BJ (cell line): ENCODE measurements at places on chromosomes 4 and X.

GRCh38 chrX:23666282-23666681, 1.0 kb upstream of the PRDX4 start:
- DNase-seq: no peak

DNA sequence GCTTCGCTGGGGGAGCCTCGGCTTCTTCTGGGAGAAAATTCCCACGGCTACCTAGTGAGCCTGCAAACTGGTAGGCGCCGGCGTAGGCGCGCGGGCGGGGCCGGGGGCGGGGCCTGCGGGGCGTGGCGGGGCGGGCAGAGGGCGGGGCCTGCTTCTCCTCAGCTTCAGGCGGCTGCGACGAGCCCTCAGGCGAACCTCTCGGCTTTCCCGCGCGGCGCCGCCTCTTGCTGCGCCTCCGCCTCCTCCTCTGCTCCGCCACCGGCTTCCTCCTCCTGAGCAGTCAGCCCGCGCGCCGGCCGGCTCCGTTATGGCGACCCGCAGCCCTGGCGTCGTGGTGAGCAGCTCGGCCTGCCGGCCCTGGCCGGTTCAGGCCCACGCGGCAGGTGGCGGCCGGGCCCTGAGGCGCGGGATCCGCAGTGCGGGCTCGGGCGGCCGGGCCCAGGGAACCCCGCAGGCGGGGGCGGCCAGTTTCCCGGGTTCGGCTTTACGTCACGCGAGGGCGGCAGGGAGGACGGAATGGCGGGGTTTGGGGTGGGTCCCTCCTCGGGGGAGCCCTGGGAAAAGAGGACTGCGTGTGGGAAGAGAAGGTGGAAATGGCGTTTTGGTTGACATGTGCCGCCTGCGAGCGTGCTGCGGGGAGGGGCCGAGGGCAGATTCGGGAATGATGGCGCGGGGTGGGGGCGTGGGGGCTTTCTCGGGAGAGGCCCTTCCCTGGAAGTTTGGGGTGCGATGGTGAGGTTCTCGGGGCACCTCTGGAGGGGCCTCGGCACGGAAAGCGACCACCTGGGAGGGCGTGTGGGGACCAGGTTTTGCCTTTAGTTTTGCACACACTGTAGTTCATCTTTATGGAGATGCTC, at the start of gene HPRT1:
Gene HPRT1 (plus strand): TSS at position 161 of the 857 bp plus-strand sequence. CDS start 147 bp downstream, at position 308.
- DNase-seq: no peak

DNA sequence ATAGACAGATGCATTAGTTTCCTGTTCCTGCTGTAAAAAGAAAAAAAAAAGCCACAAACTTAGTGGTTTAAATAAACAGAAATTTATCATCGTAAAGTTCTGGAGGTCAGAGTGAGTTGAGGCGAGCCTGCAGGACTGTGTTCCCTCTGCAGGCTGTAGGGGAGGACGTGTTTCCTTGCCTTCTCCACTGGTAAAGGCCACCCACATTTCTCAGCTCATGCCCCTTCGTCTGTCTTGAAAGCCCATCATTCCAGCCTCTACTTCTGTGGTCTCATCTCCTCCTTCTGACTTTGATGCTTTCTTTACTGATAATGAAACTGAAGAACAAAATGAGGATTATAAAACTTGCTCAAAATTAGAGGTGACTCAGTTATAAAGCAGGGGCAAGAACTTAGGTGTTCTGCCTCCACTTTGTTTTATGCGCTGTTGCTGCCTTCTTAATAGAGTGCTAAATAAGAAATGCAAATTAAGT, 143.0 kb downstream of the STIM2 start:
- no peak for DNase-seq

DNA sequence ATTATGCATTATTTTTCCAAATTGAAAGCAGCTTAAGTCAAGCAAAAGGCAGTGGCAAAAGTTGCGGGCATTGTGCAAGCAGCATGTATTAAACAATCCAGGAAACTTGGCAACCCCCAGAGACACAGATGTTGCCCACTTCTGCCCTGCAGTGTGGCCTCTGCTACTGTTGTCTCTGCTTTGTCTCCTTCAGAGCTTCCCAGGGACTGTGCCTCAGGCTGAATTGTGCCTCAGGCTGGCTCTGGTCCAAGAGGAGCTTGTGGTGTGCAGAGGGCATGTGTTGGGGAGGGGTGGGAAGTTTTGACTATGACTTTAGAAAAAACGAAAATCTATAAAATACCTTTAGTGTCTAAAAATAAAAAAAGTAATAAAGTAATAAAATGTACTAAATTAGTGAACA, 201.4 kb downstream of the CCSER1 start:
- DNase-seq: no peak

DNA sequence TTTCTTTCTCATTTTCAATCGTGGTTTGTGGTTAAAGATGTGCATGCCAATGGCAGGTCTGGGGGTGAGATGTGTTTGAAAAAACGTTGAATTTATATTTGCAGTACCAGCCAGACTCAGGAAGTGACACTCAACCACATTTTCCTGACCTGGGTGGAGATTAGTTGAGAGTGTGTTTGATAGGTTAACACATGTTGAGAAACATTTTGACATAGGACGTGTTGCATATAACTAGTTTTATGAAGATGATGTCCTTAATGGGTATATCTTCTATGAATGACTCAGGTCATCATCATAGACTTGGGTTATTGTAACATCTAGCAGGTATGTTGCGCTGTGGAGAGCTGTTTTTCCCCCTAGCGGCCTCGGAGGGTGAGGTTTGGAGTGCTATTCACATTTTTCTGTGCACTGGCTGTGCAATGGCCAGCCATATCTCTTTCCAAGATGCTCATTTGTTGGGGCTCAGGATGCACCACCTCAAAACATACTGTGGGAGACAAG, 21.7 kb upstream of the CD38 start:
- DNase-seq: no peak

DNA sequence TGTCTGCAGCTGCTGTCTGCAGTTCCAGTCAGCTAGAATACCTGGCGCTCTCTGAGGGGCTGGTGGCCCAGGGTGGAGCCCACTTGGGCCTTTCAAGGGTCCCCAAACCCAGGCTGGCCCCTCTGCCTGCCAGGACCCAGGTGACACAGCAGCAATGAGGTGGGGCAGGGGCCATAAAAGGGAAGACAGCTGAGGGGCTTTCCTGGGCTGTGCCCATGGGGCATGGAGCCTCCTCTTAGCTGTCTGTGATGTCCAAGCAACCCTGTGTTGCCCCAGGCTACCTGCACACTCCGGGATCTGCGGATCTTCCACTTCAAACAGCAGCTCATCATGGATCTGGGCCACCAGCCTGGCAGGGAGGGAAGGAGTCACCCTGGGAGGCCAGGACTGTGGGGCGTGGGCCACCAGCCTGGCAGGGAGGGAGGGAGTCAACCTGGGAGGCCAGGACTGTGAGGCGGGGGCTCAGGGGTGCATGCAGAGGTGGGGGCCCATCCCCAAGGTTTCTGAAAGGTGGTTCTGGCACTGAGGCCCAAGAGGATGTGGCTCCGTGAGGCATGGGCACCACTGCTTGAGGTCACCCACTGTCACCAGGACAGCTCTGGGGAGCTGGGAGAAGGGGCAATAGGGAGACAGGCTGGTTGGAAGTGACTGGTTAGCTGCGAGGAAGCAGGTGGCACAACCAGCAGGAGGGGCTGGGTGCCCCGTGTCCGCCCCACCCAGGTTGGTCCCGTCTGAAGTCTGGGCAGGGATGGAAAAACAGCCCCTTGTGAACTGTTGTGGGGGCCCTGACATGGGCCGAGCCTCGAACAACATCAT, 16.3 kb downstream of the NAT8L start:
- no peak for DNase-seq
